Mammary epithelial cell (primary cell): ENCODE measurements at places on chromosomes 16 and 17.

- peak; percentile 26 for DNase-seq
Observed at GRCh38 chr16:30186782-30187555, 3.6 kb downstream of the CORO1A start.

DNA sequence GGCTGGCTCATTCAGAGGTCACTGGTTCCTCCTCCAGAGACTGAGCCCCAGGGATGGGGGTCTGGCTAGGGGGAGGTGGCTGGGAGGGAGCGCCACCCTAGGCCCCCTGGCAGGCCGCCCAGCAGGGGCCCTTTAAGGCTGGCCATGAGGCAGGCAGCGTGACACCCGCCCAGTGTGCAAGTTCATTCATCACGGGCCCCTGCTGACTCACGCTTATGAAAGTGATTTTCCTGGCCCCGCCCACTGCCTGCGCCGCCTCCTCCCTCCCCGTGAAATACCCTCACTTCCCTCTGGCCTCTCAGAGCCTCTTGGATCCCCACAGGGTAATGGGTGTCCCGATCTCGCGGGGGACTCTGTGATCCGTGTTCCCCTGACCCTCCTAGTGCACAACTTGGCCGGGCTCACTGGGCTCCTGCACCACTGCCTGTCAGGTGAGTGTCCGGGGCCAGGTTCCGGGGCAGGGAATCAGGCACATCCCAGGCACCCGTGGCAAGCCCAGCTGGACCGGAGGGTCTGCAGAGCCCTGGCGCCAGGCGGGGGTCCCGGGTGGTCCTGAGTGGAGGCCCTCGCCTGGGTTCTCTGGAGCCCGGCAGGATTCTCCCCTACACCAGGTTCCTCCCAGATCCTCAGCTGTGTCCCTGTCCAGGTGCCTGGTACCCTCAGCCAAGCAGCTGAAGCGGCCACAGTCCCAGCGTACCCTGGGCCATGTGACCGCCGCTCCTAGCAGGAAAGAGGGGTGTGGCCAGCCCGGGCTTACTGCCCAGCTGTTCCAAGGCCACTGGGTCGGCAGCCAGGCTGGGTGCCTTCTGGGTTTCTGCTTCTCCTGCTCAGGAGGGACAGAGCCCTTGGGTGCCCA, at the start of gene OSGIN1:
OSGIN1 (plus strand) TSS at position 301 of the 856 bp plus-strand sequence. CDS start 4,432 bp downstream, outside the sequence.
- DNase-seq: peak; percentile 92

DNA sequence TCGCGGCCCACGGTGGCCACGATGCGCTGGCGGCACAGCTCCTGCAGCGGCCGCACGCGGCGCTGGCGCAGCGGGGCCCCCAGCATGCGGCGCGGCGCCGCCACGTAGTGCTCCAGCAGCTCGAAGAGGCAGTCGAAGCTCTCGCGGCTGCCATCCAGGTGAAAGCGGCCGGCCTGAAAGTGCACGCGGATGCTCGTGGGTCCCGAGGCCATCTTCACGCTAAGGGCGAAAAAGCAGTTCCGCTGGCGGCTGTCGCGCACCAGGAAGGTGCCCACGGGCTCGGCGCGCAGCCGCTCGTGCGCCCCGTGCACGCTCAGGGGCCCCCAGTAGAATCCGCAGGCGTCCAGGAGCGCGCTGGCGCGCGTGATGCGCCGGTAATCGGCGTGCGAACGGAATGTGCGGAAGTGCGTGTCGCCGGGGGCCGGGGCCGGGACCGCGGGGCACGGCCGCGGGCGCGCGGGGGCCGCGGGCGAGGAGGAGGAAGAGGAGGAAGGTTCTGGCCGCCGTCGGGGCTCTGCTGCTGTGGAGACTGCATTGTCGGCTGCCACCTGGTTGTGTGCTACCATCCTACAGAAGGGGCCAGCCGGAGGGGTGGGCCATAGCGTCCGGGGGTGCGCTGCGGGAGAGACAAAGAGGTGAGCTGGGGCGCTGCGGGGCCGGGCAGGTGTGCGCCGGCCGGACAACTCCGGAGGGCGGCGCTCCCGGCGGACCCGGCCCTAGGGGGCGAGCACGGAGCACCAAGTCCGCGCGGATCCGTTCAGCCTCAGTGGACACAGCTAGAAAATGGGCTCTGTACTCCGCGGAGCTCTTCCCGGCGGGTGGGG, 879 bp downstream of the SOCS1 start:
- peak; percentile 45 for DNase-seq

DNA sequence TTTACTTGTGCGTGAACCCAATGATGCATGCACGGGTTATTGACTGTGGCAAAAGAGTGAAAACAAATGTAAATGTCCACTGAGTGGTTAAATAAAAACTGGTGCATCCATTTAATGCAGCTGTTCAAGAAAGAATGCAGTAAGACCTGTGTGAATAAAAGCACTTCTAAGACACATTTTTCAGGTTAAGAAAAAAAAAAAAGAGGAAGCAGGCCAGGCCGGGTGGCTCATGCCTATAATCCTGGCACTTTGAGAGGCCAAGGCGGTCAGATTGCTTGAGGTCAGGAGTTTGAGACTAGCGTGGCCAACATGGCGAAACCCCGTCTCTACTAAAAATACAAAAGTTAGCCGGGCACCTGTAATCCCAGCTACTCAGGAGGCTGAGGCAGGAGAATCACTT, 11.8 kb downstream of the CNGB1 start:
- no peak for DNase-seq

DNA sequence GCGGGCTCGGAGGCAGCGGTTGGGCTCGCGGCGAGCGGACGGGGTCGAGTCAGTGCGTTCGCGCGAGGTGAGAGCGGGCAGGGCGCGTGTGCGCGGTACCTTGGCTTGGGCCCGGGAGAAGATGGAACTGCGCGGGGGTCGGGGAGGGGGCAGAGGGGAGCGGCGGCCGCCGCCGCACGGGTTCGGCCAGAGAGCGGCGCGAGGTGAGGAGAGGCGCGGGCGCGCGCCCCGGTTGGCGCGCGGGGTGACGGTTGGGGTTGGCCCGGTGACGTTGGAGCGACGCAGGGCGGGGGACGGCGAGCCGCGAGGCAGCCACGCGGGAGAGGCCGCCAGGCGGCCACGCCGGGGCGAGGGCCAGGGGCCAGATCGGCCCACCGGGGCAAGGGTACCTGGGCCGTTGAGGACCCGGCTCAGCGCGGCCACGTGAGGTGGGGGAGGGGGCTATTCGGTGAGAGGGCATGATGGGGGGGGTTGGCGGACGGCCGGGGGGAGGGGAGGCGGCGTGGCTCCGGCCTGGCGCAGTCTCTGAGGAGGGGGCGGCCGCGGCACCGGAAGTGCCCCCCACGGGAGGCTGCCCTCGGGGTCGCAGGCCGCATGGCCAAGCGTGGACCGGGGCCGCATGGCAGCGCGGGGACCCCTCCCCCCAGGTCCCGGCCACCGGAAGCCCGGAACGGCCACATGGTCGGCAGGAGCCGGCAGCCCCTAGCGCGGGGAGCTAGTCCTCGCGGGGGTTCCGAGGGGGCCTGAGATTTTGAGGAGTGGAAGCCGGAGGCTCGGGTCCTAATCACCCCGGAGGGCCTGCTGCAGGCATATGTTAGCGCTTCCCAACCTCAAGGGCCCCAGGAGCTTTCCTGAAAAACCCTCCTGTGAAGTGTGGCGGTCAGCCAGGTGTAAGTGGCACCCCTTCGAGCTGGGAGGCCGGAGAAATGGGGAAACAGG, 527 bp downstream of the EIF5A start:
- DNase-seq: peak; percentile 27

- DNase-seq: no peak
Observed at GRCh38 chr17:36535669-36536081, 888 bp downstream of the PIGW start.

- no peak for DNase-seq
Observed at GRCh38 chr16:9658164-9658563, 524.1 kb downstream of the GRIN2A start.

GRCh38 chr17:63511331-63511730, 11.8 kb upstream of the KCNH6 start:
- no peak for DNase-seq

GRCh38 chr17:49343273-49343672, 18.8 kb downstream of the ZNF652 start:
- peak; percentile 35 for DNase-seq

DNA sequence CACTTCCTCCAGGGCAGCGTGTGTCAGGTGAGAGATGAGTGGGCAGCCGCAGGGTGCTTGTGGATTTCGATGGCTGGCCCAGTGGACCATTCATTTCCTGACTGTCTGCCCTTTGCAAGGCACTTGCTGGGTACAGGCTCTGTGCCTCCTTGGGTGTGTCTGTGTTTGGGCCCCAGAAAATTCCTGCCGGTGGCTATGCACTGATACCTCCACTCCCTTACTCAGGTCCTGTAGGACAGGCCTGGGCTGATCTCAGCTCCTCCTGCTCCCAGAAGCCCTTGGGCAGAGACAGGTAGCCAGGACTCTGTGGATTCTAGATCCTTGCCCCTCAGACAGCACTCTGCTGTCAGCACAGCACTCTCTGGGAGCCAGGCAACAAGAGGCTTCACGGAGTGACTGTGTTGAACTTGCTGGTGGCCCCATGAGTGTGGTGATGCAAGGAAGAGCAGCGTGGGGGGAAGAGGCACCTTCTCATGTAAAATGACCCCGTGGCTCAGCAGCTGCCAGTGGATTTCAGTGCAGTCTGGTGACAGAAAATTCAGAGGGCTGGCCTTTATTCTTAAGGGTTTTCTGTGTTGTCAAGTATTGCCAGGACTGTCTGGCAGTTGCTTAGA, 29.0 kb downstream of the PGS1 start:
- peak; percentile 31 for DNase-seq

DNA sequence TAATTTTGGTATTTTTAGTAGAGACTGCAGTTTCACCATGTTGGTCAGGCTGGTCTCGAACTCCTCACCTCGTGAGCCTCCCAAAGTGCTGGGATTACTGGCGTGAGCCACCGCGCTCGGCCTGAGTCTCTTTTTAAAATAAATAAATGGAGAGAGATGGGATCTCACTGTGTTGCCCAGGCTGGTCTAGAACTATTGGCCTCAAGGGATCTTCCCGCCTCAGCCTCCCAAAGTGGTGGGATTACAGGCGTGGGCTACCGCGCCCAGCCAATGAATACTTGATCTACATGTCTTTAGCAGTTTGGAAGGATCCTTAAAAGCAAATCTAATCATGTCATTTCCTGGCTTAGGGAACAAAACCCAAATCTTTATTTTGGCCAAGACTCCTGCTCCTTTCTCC, 1.2 kb downstream of the DHODH start:
- no peak for DNase-seq

GRCh38 chr16:78155791-78156345, 56.4 kb downstream of the WWOX start:
- no peak for DNase-seq

DNA sequence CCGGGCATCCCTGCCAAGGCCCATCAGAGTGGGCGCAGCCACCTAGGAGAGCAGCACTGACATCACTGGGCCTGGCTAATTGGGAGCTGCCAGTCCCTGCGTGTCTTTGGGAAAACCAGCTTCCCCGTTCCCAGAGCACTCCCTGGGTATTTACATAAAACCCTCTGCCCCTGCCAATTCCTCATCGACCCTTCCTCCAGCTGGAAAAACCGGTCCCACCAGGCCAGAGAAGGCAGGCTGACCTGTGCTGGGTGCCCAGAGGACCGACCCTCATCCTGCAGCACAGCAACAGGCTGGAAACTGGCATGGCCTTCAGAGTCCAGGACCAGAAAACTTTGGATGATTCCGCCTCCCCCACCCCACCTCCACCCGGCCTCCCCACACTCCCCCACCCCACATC, 8.2 kb upstream of the FOXN1 start:
- no peak for DNase-seq

DNA sequence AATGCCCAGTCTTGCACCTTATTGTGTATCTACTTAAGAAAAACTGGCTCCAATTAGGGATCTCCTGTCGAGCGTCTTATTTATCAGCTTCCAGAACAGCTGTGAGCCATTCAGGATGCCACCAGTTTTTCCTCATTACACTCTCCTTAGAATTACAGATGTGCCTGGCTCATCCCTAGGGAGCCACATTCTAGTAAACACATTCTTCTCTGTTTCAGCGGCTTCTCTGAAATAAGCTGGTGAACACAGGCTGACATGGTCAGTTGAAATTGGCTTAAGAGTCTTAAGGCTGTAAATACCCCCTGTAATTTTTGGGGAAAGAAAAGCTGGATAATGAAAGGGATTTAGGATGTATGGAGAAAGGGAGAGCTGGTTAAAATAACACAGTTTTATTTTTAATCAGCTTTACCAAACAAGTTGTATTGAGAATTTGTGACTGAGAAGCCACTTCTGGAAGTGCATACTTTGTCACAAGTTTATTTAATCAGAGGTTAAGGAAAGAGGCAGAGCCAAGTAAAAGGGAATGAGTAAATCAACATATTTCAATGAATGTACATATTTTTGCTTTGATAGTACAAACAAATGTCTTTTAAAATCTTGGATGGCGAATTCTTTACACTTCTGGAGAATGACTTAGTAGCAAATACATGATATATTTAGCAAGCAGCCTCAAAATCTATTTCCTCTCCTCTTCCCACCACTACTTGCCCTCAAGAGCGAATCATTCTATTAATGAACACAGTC, 562.0 kb upstream of the GOT2 start:
- no peak for DNase-seq

- peak; percentile 66 for DNase-seq
Observed at GRCh38 chr16:70788668-70789594, 12.0 kb downstream of the VAC14 start.

DNA sequence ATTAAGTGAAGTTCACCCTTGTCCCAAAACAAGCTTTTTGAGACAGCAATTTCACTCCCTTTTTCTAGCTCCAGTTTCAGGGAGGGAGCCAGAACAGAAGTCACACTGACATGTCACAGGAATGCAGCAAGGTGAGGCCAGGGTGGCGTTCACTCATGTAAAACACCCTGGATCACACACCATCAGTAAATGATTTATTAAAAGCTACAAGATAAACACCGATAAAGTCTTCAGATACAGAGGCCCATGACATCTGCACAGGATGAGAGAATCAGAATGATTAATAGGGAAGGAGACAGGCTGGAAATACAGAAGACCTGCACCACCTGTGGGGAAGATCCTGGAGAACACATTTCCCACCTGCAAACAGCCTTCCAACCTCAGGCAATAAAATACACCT, 77.5 kb upstream of the DYNLRB2 start:
- DNase-seq: no peak

DNA sequence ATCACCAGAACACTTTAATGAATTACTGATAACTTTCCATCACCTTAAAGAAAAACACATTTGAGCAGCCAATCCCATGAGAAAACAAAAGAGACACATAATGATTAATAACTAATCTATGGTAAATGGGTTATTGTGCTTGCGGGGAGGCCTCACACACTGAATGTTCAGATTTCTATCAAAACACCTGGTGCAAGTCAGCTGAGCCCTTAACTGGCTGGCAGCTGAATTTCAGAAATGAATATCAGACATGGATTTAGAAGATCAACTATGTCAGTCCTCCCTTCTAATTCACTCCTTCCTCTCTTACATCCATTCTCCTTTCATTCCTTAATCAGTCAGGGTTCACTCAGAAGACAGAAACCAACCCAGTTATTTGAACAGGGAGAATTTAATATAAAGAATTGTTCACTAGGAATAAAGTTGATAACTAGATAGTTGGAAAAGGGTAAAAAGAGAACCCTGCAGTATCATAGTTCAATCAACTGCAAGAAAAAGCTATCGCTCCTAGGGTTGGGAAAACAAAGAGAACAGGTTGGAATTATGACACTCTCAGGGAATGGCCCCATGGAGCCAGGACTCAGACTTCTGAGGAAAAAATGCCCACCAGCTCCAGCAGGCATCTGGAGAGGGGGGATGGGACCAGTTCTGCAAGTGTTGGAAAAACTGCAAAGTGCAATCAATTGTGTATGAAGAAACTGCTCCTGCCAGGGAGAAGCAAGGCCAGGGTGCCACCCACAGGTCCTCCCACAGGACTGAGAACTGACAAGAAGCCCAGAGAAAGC, 577.1 kb upstream of the CDH5 start:
- no peak for DNase-seq

GRCh38 chr17:36460265-36460937, 26.1 kb upstream of the ZNHIT3 start:
- DNase-seq: no peak

- peak; percentile 62 for DNase-seq
Observed at GRCh38 chr16:50210266-50211038, 55.9 kb upstream of the ADCY7 start.
